ENCODE measurements at places on chromosomes 6 and 20.

GRCh38 chr6:14852375-14852774 lies 393.5 kb upstream of the JARID2 start:
- no peak for DNase-seq

DNA sequence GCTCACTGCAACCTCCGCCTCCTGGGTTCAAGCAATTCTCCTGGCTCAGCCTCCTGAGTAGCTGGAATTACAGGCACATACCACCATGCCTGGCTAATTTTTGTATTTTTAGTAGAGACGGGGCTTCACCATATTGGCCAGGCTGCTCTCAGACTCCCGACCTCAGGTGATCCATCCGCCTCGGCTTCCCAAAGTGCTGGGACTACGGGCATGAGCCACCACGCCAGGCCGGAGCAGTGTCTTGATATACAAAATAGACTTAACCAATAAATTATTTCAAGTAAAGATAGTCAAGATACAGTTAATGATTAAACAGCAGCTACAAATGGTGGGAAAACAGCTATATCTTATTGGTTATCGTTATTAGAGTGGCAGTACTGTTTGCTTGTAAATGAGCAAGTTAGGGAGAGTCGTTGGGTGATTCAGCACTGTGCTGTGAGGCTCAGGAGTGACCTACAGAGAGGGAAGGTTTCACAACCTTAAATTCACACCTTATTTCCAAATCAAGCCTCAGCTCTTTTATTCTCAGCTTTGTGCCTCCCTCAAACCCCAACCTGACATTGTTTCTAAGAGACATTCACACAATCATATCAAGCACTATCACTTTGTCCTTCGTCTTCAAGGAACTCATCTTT lies 1128.4 kb upstream of the MAP3K7 start:
- no peak for DNase-seq

DNA sequence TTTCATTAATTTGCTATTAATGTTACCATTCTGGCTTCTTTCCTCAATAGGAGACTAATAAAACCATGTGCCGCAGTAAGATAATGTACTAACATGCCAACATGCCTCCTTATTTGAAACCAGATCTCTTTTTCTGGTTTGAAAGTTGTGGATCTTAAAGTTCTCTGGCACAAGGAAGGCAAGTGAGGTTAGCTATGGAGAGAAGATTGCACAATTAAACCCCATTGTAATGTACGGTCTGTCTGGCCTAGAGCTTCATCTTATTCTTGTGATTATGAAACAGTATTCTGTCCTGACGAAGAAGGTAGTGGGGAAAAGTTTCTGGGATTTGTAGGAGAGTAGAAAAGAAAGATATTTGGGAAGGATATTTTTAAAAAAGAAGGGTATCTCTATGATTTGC lies 68.4 kb downstream of the EYA4 start:
- DNase-seq = no peak

GRCh38 chr20:38985060-38985459 lies 22.9 kb downstream of the DHX35 start:
- no peak for DNase-seq

DNA sequence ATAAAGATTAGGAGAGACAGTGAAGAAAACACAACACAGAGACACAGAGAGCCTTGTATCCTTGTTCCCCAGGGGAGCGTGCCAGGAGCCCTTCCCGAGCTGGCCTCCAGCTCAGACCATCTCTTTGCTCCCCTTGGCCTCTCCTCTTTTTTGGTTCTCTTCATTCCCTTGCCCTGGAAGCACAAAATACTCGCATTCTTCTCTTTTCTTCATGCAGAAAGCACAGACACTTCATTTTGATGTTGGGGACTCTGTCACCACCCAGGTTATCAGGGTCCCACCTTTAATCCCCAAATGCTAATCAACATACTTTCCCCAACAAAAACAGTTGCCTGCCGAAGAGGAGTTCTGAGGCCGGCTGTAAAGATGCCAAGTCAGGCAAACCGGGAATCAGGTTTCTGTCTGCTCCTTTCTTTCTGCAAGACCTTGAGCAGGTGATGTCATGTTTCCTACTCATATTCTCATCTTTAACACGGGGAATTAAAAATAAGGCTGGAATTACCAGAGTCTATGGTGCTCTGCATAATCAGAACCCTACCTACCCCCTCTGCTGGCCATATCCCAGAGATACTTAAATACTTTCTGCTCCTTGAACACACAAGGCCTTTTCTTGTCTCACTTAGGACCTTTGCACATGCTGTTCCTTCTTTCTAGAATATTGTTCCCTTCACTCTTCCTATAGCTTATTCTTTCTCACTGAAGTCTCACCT lies 21.7 kb downstream of the TGM6 start:
- peak; percentile 17 for DNase-seq

Measured in hematopoietic multipotent progenitor cell treated with erythropoietin and hydrocortisone succinate and interleukin-3 and kit ligand, for 8 days (in vitro differentiated cells).